ENCODE measurements at places on chromosomes 12 and 14.

DNA sequence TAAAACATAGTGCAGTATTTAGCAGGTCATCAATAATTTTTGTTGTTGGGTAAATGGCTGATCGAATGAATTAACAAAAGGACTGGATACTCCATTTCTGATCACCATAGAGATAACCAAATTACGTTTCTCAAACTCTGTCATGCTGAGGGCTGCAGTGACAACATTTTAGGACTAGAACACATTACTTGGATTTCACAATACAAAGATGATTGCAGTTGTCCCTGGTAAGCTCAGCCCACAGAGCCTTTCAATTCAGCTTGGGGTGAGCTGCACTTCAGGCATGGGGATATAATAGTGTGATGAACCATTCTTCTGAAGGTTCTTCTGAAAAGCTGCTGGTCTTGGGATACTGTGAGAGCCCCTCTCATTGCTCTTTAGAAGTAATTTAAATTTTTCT, 74.3 kb downstream of the FAR2 start:
- no peak for DNase-seq

DNA sequence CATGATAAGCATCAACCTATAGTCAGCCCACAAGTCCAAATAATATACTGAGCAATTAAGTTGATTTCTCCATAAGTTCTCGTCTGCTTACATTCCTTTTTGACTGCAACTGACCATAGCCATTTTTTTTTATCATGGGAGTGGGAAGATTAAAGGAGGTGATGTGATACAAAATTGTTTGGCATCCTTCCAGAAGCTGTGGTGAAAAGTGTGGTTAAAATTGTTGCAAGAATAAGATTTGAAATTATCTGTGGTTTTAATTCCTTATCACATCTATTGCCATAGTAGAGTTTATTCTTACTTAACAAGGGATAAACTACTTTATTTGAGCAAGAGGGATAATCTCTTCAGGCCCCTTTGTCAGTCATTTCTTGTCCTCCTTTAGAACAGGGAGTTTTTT, 50.7 kb downstream of the LIN52 start:
- DNase-seq, result no peak

DNA sequence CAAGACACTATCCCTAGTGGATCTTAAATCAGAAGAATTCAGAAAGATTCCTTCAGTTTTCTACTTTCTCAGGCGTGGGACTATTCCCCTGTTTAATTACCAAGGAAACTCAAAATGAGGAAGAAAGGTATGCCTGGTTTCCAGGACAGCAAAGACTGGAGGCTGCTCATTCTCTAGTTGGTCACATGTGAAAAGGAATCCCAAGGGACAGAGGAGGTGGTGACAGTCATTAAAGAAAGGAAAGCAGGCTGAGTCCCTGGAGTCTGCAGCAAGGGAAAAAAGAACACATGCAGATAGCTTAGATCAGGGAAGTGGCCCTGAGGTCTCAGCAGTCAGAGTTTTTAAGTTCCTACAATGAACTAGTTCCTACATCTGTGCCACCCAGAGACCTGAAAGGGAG, 165.4 kb upstream of the CCDC198 start:
- DNase-seq, result no peak

DNA sequence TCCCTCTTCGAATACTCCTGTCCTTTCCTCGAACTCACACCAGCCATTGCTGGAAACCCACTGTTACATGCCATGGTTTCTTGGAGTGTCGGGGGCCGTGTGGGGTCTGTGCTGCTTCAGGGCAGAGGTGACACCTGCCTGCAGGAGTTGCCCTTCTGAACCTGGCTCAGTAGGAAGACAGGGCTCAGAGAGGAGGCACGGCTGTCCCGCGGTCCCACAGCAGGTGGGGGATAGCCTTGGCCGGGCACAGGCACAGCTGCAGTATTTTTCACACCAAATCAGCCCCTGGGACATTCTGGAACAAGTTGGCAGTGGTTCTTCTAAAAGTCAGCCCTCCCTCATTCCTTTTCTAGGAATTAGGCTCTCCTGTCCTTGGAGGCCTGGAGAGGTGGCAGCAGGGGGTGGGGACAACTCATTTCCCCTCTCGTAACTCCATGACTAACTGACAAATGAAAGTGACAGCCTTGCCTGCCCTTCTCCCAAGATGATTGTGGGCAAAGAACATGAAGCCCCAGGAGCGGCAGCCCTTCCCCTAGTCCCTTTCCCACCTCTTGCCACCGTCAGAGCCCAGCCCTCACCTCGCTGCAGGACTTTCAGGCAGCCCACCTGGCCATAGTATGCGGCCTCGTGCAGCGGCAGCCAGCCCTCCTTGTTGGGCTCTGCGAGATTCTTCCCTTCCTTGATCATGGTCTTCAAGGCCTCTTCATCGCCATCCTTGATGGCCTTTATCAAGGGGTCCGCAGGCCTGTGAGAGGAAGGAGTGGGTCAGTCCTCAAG, 22.4 kb downstream of the ASB2 start:
- DNase-seq, result no peak

DNA sequence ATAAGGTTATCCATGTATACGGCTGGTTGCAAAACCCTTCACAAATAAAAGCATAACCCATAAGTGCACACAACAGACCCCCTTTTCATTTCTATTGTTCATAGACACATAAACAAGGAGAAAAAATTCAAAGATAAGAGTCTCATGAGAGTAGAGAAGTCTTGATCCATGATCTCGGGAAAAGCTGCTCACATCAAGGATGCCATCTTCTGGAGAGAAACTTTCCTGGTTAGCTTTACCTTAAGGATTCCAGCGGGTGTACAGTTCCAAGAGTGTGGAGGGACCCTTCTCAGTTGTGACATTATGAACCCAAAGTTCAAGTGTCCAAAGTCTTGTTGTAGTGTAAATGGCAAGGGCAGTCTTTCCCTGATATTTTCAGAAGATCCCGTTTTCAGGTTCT, 144.5 kb downstream of the LLPH start:
- DNase-seq, result no peak

- DNase-seq, result no peak
Observed at GRCh38 chr12:42691991-42692557, 102.5 kb upstream of the PRICKLE1 start.

DNA sequence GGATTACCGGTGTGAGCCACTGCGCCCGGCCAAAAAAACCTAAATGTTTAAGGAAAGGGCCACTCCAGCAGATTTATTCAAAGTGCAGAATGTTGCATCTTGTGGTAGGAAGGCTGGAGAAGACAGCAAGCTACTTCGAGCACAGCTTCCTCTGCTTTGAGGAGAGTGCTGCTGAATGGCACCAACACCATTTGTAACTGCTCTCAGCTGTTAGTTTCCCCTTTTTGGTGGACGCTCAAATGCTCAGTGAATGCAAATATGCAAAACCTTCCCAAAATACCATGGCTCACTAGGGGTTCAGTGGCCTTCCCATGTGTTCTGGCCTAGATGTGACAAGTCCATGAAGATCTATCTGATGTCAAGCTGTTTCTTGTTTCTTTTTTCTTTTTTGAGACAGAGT, 2.9 kb upstream of the TDRD9 start:
- DNase-seq, result no peak

GRCh38 chr14:55869397-55870049, 248.7 kb upstream of the PELI2 start:
- DNase-seq, result no peak

DNA sequence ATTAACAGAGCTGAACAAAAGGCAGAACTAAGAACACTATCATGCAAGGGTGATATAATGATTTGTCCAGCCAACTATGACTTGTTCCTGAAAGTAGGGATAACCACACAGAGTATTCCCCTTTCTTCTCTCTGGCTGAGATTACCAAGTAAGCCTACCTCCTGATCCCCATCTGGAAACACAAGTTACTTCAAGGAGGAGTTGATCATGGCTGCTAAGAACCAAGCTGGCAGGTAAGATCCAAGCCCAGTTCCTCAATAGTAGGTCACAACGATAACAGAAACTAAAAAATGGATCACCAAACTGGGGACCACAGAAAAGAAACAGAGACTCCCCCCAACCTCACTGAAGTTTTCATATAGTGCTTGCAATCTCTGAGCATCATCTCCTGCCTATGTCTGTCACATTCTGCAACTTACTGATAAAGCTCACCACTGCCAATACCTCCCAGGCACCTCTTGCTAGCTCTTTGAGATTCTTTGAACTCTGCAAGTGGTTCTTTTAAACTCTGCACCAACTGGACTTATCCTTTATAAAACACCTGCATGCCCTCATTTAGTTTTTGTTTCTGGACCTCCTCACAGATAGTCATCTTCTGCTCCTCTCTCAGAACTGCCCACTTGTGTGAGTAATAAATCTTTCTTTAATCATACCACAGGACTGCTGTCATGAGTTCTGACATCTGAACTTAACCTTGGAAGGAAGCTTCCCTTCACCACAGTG, 76.6 kb downstream of the LRP6 start:
- no peak for DNase-seq

GRCh38 chr12:4158306-4158705, 115.3 kb upstream of the CCND2 start:
- no peak for DNase-seq

DNA sequence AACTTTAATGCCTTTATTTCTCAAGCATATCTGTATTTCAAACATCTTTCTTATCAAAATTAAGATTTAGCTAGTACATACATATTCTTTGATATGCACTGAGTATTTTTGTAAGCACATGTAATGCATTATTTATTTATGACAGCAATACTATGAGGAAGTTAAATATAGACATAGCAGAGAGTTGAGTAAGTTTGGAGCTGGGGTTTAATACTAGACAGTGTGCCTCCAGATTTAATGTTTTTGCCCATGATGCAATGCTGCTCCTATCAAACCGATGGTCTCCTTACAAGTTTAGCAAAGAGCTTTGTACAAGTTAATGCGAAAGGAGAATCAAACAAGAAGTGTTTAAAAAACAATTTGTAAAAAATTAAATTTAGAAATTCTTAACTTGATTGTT, 826.6 kb upstream of the MGAT4C start:
- no peak for DNase-seq

DNA sequence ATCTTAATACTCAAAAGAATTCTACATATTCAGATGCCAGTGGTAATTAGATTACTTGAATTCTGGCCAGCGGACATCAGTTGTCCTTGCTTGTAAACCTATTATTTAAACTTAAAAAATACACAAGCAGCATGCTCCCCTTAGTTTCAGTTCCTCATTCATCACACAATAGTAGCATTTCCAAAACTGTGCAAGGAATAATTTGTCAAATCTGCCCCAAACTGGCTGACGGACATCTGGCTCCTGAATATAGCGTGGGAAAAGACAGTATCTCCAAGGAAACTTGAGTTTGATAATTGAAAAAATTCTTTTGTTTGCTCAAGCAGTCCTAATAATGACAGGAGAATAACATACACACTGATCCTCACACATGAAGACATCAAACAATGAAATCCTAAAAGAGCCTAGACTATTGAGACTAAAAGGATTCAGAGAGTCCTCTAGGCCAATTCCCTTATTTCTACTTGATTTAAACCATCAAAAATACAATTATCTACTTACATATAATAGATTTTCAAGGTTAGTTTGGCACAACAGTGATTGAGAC, 90.4 kb downstream of the KIF21A start:
- no peak for DNase-seq

GRCh38 chr14:104707608-104708595, 16.1 kb upstream of the ADSS1 start:
- DNase-seq, result no peak

GRCh38 chr14:102900631-102901571, 21.6 kb upstream of the AMN start:
- no peak for DNase-seq

DNA sequence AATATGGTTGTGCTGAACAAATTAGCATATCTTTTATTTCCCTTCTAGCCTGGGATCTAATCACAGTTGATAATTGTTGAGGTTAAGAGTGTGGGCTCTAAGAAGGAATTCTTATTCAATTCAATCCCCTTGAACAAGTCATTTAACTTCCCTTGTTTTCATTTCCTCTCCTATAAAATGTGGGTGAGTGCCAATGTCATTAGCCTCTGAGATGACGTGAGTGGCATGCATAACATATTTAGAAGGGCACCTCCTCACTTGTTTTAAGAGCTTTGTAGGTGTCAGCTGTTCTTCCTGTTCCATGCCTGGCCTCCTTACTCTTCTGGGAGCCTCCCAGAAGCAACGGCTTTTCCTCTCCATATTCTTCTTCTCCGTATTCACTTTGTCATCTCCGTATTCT, 155.4 kb upstream of the NEDD1 start:
- DNase-seq, result no peak

GRCh38 chr12:7143564-7143963, 13.4 kb downstream of the CLSTN3 start:
- DNase-seq, result no peak

GRCh38 chr12:116863275-116863767, 17.9 kb downstream of the HRK start:
- no peak for DNase-seq

DNA sequence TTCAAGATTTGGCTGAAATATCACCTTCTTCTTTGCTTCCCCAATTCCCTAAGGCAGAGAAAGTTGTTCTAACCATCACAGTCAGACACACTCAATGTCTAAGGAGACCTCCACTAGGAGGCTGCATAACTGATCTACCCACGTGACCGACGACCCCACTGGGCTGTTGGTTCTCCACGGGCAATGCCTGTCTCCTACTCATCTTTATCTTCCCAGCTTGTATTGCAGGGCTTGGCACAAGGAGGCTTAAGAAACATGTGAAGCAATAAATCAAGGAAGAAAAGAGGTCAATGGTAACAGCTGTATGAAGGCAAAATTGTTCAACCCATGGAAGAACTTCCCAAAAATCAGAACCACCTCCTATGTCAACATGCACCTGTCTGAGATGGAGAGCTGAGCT, 27.1 kb downstream of the NT5DC3 start:
- no peak for DNase-seq

GRCh38 chr12:118456741-118457140, 80.4 kb downstream of the SUDS3 start:
- DNase-seq, result no peak

DNA sequence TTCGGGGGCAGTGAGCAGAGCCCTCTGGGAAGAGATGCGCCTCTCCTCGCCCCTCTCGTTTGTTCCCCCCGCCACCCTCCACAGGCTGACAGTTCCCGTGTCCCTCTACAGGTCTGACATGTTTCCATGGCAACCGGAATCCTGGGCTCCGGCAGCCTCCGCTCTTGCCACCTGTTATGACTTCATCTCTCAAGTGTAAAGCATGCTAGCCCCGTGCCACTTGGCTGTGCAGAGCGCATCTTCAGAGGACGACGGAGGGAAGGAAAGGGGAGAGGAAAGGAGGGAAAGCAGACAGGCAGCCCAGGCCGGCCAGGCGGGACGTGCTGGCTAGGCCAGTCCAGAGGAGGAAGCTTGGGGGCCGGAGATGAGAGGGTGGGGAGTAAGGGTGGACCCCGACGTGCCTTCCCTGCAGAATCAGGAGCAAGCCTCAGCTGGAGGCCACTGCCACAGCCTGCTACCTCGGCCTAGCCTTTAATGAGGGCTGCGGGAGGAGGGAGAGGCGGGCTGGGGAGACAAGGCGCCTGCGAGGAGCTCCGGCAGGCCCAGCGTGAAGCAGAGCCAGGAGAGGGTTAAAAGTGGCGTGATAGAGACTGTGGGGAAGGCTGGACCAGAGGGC, 214.3 kb downstream of the DPF3 start:
- DNase-seq, result no peak

GRCh38 chr12:46303039-46303666, 34.3 kb upstream of the SLC38A1 start:
- peak; percentile 34 for DNase-seq
